ENCODE measurements at places on chromosomes 7 and 10.

DNA sequence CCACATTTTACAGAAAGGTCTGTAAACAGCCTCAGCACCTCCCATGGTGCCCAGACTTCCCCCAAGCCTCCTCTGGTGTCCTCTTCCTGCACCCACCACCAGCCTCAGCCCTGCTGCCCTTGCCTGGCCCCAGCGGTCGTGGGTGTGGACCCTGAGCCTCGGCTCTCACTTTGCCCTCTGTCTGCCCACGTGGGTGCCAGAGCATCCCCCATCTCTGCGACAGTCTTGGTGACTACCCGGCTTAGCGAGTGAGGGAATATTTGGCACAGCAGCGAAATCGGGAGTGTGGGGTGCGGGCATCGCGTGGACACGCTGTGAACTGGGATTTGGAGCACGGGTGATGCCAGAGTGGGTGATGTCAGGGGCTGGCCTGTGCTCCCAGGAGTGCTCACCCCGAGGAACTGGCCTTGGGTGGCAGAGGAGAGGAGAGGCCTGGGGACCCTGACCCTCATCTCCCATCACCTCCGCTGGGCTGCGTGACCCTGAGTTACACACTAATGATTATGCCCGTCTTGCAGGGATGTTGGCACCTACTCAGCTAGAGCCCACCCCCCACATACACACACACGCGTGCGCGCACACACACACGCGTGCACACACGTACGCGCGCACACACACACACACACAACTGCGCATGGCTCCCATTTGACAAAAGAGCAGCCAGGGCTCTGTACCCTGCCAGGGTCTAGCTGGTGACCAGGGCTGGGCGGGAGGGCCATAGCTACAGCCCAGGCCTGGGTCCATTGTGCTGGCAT lies 8.7 kb downstream of the ELFN1 start:
- no peak for DNase-seq

DNA sequence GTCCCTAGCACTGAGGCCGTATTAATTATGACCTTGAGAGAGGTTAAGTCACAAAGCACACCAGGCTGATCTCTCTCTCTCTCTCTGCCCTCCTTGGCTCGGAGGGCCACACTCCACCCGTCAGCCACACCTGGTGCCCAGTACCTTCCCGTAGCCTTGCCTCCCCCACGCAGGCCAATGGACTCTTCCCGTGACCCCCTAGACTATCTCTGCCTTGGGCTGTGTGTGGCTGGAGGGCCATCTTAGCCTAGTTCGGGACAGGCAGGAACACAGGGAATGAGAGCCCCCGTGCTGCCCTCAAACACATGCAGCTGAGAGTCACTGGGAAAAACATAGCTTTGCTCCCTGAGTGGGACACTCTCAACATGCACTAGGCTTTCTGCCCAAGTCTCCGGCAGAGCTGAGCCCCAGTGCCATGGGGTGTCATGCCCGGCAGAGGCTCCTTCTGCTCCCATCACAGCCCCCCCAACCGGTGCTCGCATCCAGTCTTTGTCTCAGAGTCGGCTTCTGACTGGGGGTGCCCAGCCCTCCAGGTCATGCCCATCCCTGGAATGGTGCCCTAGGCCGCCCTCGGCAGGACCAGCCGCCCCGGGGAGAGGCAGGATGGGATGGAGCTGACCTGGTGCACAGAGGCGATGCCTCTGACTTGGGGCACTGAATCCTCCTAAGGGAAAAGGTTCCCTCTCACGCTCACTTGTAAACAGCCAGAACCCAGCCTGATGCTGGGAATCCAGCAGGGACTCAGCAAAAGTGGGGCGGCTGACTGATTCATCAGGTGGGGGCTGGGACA lies 63.0 kb downstream of the TCERG1L start:
- no peak for DNase-seq

GRCh38 chr10:132547421-132547861 lies 9.9 kb downstream of the INPP5A start:
- no peak for DNase-seq

DNA sequence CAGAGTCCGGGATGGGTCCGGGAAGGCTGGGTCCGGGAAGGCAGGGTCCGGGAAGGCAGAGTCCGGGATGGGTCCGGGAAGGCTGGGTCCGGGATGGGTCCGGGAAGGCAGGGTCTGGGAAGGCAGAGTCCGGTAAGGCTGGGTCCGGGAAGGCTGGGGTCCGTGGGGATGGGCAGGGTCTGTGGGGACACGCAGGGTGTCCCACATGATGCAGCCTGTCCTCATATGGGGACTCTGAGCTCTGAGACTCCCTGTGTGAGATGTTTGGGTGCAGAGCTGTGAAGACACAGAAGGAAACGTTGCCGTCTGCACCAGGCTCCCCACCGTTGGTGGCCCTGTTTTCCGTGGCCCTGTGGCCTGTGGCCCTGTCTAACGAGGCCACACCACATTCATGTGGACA lies 45.7 kb upstream of the ADGRA1 start:
- DNase-seq, result no peak

DNA sequence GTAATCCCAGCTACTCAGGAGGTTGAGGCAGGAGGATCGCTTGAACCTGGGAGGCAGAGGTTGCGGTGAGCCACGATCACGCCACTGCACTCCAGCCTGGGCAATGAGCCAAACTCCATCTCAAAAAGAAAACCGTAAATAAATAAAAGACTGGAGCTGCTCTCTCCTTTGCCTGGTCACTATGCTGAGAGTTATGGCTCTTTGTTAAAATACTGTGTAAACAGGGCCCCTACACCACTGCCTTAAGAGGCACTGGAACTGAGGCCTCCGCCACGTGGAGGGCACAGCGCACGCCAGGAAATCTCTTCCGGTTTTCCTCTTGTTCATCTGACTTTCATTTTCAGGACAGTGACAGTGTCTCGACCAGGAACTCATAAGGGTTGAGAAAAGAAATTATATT lies 123.3 kb downstream of the PAXIP1 start:
- no peak for DNase-seq

- no peak for DNase-seq
These were observed 37.7 kb downstream of the HABP2 start for GRCh38 chr10:113590581-113590980.

DNA sequence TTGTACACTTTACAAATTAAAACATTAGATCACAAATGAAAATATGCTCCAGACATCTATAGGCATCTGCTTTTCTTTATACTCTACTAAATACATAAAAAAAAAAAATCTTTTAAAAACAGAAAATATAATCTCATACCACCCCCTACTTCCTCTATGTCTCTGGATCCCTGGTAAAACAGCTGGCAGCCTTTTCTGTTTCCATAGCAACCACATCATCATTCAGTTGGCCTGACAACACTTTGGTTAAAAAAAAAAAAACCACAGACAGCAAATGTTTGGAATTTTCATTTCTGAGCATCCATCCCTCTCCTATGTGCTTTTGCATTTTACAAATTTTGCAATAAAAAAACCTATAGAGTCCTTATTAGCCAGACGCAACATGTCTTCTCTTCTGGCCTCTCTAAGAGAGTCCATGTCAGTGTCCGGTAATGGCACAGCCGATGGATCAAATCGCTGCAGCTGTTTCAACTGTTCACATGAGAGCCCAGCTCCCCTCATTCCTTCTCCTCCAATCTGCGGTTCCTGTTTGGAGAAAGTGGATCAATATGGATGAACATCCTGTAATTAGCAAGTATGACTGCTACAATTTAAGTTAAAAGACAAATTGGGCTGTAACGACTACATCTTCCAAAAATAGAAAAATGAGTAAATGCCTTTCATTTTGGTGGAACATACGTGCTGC lies 105.6 kb downstream of the NSUN6 start:
- DNase-seq, result no peak

GRCh38 chr10:124516746-124517397 lies 55.2 kb downstream of the LHPP start:
- no peak for DNase-seq

DNA sequence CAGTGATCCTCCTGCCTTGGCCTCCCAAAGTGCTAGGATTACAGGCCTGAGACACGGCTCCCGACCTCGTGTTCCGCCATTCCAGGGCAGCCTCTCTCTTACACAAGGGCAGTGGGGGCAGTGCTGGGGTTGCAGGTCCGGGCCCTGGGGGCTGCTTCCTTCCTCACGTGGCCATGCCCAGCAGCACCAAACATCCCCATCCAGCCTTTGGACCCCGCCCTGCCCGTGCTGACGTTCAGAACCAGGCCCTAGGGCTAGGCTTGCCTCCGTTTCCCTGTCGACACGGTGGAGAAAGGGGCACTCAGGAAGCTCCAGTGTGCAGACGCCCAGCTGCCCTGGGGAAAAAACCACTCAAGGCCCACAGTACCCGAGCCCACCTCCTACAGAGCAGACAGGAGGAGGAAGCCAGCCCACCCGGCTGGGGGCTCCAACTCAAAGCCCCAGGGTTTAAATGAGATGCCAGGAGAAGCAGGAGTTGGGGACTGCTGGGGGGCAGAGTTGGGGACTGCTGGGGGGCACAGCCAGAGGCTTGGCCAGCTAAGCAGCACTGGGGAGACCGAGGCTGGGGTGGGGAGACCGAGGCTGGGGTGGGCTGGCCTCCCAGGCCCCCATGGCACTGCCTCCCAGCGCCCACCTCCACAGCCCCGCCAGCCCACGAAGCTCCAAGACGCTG lies 35.9 kb downstream of the ADAP1 start:
- no peak for DNase-seq

DNA sequence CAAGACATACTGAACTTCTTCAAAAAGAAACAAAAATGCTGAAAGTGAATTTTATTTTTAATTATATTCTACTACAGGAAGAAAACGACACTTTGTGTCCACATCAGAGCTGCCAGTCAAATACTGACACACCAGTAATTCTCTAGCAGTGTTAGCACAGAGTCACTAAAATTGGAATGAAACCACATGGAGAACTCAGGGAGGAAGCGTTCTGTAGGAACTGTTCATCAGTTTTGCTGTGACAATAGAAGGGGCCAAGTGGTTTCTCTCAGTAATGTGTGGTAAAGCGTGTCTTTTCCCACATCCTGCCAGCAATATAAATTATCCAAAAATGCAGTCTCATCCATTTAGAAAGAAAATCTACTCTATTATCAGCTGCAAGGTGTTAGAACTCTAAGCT lies 683.3 kb downstream of the GRM8 start:
- no peak for DNase-seq

DNA sequence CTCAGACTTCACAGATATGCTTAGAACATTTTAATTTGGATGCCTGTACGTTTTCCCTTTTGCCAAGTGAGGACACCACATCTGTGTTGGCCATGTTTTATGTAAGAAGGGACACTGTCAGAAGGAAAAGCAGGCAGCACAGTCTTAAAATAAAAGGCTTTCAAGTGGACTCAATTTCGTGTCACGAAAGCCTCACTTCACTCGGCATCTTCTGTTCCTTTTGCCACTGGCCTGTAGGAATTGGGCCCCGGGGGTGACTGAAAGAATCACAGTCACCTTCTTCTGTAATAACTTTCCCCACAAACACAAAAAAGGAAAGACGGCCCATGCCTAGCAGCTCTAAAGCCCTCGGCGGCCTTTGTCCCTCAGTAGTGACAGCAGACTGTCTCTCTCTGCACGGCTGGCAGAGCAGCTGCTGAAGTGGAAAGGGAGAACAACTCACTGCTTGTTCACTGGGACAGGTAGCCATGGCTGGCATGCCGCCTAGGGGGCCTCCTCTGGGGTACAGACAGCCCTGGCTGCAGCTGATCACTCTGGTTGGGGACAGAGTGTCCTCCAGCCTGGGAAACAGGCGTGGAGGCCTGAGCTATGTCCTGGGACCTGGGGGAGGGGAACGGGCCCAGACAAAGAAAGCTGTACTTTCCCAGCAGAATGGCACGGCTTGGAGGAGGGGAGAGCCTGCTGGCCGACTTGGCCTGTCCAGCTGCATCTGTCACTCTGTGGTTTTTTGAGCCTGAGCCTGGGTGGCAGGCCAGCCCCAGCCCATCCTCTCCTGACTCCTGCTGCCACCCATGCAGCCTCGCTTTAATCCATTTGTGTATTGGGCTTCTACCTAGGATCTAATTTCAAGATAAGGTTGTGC lies 4.4 kb downstream of the RASSF4 start:
- no peak for DNase-seq

GRCh38 chr7:127702938-127703337 lies 50.9 kb downstream of the SND1 start:
- DNase-seq, result no peak

GRCh38 chr7:11193131-11193867 lies 219.6 kb downstream of the PHF14 start:
- peak; percentile 39 for DNase-seq

DNA sequence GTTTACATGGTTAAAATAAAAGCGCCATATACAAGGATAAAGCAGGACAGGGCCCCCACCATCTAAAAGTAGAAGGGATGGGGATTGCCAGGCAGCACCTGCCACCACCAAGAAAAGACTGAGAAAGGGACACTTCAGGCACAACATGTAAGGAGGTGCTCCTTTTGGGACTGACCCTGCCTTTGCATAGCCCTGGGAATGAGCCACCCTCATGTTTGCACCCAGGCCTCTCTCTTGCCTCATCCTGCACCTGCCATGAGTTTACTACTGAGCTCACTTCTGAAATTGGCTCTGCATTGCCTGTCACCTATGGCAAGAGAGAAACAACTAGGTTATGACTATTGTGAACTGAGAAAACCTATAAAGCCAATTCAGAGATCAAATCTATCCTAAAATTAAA lies 489.7 kb downstream of the KCNMA1 start:
- DNase-seq, result no peak

DNA sequence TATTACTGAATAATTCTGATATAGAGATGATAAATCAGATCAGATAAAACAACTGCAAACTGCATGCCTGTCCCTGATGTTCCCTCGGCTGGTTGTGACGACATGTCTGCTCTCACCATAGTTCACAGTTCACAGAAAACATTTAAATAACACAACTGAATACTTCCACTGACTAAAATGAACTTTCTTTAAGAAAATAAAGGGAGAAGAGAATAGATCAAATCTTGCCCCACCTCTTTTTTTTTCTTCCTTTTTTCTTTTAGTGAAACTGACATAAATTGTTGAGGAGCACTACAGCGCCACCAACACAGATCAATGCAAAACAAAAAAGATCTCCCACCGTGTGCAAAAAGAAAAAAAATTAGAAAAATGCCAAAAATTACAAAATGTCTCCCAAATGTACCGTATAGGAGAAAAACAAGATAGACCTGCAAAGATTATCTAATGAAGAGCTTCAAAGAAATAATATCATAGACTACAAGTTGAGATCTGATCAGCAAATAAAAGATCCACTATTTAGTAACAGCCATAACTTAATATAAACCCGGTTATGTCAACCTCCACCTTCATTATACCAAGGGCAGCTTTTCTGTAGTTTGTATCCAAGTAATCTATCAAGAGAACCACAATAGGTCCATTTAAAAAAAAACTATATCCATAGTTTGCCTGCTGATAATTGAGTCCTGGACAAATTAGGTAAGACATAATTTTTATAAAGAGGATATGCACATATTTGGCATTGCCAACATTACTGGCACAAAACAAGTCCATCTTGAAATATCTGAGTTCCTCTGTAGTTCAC lies 30.7 kb upstream of the EPC1 start:
- DNase-seq, result no peak

Measured in iPS DF 6.9 (cell line).